Astrocyte of the hippocampus (primary cell): ENCODE measurements at places on chromosomes 7 and 10.
A peak's percentile ranks its signal among the peaks of the same experiment; 100 is the strongest.

DNA sequence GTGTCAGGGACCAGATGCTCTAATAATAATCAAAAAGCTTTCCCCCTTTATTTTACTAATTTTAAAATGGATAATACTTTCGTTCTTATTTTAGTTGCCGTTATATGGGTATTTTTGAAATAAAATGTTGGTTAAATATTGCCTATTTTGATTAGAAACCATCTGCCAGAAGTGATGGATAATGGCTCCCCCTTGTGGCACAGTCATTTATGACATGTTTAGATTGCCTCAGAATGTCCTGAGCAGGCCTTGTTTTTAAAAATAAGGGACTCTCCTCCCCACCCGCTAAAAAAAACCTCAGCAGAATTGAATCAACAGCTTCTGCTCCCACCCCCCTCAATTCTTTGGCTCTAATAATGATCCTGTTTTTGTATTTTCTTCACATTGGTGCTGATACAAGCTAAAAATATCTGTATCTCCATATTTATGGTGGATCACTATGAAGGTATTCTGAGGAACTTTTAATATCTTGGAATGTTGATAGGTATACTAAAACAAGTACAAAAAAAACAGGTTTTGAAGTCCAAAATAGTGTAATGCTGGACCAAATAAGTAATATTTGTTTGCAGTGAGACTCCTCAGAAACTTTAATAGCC, 38.8 kb downstream of the TMEM60 start:
- peak; percentile 85 for DNase-seq

DNA sequence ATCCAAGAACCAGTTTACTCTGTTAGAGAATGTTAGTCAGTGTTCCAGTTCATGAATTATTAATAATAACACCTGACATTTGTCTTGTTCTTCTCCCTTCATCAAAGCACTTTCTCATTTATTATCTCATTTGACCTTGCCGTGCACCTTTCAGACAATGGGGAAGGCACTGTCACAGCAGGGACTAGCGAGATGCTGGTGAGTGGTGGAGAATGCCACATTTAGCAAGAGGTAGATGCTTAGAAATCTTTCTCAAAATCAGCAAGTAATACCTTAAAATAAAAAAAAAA, 34.2 kb upstream of the XRCC2 start:
- no peak for DNase-seq

DNA sequence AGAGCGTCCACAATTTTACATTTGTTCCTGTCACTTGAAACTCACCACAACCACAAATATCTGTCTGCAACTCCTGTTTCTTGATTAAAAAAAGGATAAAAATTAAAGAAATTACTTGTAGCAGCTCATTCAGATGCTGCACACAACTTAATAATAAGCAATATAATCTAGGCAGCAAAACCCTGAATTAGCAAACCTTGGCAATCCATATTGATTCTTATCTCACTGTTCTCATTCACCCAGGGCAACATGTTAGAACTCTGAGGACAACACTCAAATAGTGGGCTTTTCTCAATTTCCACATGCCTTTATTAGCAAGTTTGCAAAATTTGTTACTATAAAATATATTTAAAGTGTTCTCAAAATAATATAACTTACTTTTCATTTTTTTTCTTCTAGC, 38.9 kb downstream of the BAZ1B start:
- peak; percentile 11 for DNase-seq

- no peak for DNase-seq
These were observed 25.4 kb downstream of the PDGFA start for GRCh38 chr7:494259-494687.

GRCh38 chr10:51137756-51138529, 63.7 kb downstream of the PRKG1 start:
- no peak for DNase-seq

- DNase-seq: no peak
These were observed 308.4 kb upstream of the PRKCQ start for GRCh38 chr10:6888434-6888833.

DNA sequence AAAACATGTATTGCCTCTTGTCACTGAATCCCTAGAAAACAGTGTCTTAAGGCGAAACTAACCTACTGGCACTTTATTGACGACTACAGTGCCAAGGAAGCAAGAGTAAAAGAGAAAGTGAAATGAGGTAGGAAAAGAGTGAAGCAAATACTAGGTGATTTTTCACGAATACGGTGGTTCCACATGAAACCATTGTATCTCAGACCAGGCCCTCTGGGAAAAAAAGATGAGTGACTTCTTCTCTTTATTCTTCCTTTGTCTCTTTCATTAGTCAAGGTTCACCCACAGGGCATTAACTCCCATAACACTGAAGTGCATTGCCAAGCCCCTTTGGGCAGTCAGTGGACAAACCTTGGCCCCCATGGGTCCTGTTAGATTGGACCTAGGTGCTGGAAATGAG, 16.2 kb upstream of the MACC1 start:
- DNase-seq: no peak

DNA sequence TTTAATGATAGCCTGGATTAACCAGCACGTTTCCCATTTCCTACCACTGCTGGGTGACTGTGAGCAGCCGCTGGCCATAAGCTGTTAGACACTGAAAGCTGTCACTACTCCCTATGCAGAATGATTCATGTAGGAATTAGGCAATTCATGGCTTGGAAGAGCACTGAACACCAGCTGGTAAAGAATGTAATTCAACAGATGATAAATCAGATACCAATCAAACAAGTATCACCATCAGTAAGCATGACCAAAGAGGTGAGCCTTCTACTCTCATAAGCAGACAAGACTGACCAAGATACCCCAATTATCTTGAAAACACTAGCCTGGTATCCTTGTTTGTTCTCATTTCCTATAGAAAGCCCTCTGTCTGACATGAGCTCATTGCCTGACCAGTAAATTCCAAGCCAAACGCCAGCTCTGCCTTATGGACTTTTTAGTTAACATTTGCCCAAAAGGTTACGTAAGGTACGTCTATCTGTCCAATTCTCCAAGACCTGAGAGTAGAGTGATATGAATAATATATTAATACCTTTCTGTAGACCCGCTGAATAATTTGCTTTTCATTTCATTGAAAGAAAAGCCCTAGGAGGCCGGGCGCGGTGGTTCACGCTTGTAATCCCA, 127.7 kb downstream of the ELMO1 start:
- peak; percentile 33 for DNase-seq

GRCh38 chr7:123533929-123534382, 439 bp downstream of the IQUB start:
- DNase-seq: no peak

DNA sequence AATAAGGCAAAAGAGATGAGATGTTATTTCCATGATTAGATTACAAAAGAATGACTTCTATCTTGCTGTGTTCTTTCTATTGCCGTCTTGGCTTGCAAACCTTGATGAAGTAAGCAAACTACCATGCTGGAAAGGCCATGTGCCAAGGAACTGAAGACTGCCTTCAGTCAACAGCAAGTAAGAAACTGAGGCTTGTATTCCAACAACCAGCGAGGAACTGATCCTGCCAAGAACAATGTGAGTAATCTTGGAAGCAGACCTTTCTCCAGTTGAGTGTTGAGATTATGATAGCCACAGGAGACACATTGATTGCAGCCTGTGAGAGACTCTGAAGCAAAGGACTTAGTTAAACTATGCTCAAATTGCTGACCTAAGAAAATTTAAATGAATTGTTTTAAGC, 164.6 kb upstream of the GRM3 start:
- DNase-seq: no peak

DNA sequence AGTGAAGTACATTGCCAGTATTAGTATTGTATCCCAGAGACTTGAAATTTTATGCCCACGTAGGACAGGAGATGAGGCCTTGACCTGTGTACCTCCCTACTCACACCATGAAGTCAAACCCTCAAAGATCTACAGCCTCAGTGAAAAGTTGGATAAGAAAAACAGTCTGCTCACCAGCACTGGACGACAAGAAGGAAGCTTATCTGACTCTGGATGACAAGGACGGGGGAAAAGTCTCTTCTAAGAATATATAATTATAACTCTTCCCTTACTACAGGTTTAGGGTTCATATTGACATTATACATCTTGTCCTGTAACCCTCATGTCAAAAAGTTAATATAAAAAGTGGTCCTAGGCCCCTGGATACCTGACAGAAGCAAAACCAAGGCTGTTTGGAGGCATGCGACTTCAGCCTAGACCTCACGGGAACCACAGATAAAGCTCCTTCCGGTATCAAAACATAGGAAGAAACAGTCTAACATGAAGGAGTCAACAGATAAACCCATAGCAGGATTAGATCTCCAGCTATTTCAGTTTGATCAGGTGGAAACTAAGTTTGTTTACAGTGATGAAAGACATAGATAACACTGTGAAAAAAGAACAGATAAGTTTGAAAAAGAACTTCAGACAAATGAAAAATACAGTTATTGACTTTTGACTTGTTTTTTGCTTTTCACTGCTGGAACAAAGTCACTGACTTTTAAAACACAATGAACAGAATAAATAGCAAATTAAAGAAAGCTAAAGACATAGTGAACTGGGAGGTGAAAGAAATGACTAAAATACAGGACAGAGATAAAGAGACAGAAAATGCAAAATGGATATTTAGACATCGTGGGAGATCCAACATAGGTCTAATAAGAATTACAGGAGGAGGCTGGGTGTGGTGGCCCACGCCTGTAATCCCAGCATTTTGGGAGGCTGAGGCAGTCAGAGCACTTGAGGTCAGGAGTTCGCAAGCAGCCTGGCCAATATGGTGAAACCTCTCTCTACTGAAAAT, 145.9 kb downstream of the PHTF2 start:
- DNase-seq: no peak

GRCh38 chr10:57884965-57885617, 382.6 kb downstream of the IPMK start:
- no peak for DNase-seq

GRCh38 chr10:37713642-37714041, 143.8 kb downstream of the ZNF248 start:
- no peak for DNase-seq

GRCh38 chr10:133241501-133242205, 4.0 kb downstream of the VENTX start:
- DNase-seq: no peak
